ENCODE measurements at places on chromosomes 16 and 17.

GRCh38 chr17:10211666-10212065 is 13.3 kb upstream of the GAS7 start:
- no peak for DNase-seq

DNA sequence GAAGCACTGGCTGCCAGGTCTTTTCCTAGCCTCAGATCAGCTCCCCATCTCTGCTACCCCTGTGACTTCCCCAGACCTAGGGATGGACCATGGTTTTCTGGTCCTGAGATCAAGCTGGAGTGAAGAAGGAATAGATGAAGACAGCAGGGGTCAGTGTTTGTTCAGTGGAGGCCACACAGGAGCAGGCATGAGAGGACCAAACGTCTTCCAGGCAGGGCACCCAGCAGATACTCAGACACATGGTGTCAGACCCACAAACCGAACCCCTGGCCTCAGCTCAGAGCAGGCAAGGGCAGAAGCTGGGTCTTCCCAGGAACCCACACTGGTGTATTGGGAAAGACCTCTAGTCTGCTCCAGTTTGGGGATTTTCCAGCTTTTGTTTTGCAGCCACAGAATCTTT is 189.7 kb downstream of the IRX5 start:
- DNase-seq = no peak

DNA sequence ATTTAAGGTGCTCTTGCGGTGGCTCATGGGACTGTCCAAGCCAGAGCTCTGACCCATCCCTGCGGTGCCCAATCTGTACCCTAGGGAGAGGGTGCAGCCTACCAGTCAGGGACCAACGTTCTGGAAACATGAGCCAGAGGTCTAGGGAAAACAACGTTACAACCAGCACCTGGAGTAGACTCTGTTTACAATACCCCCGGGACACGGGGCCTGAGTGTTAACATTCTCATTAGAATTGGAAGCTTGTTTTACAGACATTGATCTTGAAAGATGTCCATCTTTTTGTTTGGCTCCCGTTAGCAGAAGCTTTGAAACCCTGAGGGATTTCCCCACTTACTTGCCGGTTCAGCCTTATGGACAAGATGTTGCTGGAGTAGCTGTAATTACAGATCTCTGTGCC is 6.9 kb downstream of the WIPI1 start:
- DNase-seq = no peak

GRCh38 chr17:16439303-16439791 is 24.0 kb downstream of the TRPV2 start:
- no peak for DNase-seq

- no peak for DNase-seq
Observed at GRCh38 chr16:67540756-67541155, 12.1 kb downstream of the RIPOR1 start.

- no peak for DNase-seq
Observed at GRCh38 chr17:7883781-7884386, 4.7 kb upstream of the CHD3 start.

DNA sequence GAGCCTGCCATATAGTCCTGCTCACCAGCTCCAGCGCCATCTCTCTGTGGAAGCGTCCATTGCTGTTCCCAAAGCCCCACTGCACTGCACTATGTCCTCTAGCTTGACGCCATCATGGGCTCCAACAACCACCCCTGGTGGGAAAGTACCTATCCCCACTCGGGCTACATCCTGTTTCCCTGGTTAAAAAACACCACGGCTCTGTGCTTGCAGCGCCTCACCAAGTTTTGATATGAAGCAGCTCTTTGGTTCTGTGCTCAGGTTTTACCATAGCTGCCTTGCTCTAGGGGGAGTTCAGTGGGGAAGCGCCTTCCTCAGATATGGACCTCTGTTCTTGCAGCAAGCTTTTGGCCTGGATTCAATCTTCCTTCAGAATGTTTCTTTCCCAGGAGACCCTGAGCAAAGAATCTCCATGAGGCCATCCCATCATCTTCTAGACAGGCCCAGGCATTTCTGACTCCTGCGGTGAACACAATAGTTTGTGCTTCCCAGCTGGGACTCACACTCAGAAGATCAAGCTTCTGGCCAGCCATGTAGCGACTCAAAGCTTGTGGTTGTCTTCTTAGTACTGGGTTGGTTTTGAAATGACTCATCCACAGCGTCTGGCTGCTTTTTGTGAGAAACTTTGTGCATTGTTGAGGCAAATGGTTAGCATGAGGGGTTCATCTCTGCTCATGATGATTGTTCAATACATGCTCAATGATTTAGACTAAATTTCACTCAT is 39.5 kb downstream of the DYNLRB2 start:
- DNase-seq = no peak

DNA sequence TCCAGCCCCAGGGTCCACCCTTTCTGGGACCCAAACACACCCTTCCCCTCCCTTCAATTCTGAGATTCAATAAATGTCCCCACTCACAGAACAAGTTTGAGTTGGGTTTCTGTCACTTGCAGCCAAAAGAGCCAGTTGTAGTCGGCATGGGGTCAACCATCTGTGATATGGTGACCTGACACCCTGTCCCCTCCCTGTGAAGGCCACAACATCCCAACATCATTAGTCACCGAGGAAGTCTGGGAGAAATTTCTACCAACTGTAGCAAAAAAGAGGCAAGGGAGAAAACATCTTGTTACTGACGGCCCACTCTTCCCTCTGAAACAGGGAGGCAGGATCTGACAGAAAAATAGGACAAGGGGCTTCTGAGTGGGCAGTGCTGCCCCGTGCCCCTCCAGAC is 638 bp upstream of the LYZL6 start:
- no peak for DNase-seq

GRCh38 chr16:65740711-65741110 is 618.8 kb upstream of the CDH11 start:
- DNase-seq = no peak

DNA sequence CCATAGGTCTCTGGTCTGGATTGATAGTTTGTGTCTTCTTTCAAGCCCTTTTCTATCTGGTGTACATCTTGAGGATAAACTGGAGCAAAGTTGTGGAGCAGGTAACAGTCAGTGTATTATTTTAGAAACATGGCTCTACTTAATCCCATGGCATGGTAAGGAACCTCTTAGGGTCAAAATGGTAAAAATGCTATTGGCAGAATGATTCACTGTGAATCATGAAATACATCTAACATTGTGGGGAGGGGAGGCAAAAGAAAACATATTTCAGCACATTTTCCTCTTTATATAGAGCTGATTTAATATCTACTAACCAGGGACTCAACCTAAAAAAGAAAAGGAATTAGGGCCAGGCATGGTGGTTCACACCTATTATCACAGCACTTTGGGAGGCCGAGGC is 17.9 kb upstream of the ALDH3A2 start:
- no peak for DNase-seq

Measured in hypothalamus (tissue), 51 donors.